ENCODE measurements at places on chromosomes 11 and 22. TPM values are rescaled to one million over a fixed set of nuclear protein-coding genes. Genes with fewer than 3 reads are reported as not detected.

Gene CEP126
- 7.2 TPM for total RNA-seq

Gene CLDN5
- total RNA-seq, result 4.1 TPM

DNA sequence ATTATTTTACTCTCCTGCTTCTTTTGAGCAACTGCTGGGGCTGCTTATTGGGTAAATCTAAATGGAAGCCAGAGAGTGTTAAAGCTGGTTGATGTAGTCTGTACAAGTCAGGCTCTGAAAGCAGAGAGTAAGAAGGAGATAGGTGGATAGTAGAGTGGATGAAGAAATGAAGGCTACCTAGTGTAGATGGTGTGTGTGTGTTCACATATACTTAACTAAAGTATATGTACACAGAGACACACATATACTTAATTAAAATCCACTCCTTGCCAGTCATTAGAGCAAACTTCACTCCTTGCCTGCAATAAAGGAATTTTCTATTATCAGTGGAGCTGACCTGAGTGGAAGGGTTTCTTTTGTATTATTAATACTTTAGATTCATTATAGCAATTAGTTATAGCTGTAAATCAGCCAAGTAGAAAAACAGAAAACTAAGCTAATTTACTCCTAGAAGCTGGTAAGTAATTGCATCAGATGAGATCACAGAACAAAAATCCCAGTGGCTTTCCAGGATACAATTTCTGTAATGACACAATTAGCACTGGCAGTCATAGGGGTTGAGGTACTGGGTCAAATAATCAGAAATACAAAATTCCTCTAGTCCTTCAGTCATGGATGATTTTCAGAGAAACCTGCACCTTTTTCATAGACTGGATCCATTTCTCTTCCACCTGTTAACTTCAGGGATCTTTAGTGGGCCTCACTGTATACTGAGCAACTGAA, 40.7 kb upstream of the CCDC179 start:
- no peak for DNase-seq

- DNase-seq, result no peak
Observed at GRCh38 chr11:124600621-124601320, 10.5 kb upstream of the PANX3 start.

Gene GVQW3
- 2.0 TPM for total RNA-seq

DNA sequence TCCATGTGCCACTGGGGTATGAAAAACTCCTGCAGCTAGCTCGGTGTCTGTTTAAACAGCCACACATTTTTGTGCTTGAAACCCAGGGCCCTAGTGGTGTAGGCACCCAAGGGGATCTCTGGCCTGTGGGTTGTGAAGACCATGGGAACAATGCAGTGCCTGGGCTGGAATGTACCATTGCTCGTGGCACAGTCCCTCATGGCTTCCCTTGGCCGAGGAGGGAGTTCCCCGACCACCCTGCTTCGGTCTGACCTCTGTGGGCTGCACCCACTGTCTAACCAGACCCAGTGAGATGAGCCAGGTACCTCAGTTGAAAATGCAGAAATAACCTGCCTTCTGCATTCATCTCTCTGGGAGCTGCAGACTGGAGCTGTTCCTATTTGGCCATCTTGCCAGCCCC, 214.0 kb downstream of the TRPC6 start:
- no peak for DNase-seq

DNA sequence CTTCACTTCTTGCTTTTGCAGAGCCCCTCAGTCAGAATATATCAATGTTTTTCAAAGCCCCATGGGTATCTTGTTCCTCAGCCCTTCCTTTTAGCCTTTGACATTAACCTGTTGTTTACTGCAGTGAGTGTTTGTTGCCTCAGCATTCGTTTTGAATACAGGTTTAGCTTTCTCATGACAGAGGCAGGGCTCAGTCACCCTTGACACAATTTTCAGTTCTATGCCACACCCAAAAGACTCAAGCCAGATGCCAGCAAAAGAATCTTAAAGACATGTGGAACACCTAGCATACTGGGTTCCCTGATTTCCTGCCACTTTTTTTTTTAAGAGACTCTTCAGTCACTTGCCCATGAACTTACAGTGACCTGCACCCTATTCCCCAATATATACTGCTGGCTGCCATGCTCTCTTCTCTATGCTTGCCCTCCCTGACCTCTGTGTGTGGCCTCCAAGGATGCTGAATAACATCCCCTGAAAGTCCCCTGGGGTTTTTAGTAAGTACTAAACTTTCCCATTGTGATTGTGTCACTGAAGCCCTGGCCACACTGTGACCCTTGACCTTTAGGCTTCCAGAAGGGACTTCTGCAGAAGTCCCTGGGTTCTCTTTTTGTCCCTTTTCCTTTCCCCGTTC, 1225.5 kb downstream of the TBC1D22A start:
- no peak for DNase-seq

- peak; percentile 23 for DNase-seq
Observed at GRCh38 chr22:30204015-30204741, 42.4 kb downstream of the LIF start.

Gene RASGRP2
- total RNA-seq, result 35.2 TPM

Gene PHLDA2
- total RNA-seq, result not detected

Gene PIH1D2
- total RNA-seq, result 1.2 TPM

- no peak for DNase-seq
Observed at GRCh38 chr11:48184452-48184851, 32.2 kb upstream of the OR4B1 start.

Gene ART5
- 1.1 TPM for total RNA-seq

DNA sequence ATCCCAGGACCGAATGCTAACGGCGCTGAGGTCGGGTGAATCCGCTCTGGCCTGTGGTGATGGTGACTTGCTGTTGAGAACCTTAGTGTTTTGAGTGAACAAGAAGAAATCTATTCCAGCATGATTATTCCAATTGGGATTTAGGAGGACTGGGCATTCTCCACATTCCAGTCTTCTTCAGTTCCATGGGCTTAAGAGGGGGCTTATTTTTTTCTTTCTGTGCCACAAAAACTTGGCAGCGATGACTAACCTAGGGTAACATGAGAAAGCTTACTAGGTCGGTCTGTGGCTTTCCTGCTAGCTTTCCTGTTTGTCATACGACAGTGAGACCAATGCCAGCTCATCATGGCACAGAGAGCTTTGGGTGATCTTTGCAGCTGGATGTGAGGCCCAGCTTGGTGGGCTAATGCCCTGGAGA, 62.9 kb upstream of the ATXN10 start:
- DNase-seq, result no peak

- no peak for DNase-seq
Observed at GRCh38 chr11:100546714-100547113, 140.4 kb upstream of the ARHGAP42 start.

GRCh38 chr11:23022854-23023253, 162.6 kb upstream of the CCDC179 start:
- no peak for DNase-seq

- no peak for DNase-seq
Observed at GRCh38 chr11:104134745-104135144, 29.2 kb downstream of the PDGFD start.

DNA sequence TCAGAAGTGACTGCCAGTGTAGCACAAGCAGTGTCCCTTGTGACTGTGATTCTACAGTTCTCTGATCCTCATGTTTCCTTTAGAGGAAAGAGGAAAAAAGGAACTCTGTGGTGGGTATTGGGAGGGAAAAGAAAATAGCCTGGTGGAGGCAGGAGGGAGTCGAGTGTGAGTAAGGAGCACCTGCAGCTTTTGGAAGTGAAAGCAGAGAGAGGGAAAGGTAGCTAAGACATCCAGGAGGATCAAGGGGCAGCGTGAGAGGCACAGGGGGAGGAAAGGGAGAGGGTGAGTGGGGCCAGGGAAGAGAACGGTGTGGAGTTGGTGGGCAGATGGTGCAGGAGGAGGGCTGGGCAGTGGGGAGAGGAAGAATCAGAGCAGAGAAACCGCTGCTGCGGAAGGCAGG, 12.4 kb downstream of the TMA7B start:
- no peak for DNase-seq

- no peak for DNase-seq
Observed at GRCh38 chr11:59174664-59175033, 2.7 kb downstream of the DTX4 start.

- no peak for DNase-seq
Observed at GRCh38 chr11:134230339-134230738, 5.9 kb downstream of the VPS26B start.

Gene KCNQ1
- total RNA-seq, result 46.8 TPM

Gene C22orf42
- total RNA-seq, result not detected

Gene OR8A1
- total RNA-seq, result not detected

- DNase-seq, result no peak
Observed at GRCh38 chr22:36435516-36436415, 45.7 kb downstream of the TXN2 start.

Gene MS4A3
- total RNA-seq, result not detected

Gene MYBPC3
- total RNA-seq, result 1,256 TPM

DNA sequence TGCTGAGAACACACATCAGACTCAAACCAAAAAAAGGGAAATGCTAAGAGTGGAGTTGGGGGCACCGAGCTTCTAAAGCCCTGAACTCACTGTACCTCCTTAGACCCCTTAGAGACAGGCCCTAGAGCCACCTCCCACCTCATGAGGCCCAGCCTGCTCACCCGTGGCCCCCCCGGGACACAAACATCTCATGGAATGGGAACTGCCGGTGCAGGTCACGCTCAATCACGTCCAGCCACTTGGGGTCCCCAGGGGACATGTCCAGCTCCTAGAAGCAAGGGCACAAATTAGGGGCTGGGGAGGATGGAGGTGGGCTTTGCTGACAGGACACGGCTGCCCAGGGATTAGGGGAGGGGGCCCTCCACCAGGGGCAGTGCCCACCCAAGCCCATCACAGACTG, 6.3 kb upstream of the CASTOR1 start:
- DNase-seq, result no peak

DNA sequence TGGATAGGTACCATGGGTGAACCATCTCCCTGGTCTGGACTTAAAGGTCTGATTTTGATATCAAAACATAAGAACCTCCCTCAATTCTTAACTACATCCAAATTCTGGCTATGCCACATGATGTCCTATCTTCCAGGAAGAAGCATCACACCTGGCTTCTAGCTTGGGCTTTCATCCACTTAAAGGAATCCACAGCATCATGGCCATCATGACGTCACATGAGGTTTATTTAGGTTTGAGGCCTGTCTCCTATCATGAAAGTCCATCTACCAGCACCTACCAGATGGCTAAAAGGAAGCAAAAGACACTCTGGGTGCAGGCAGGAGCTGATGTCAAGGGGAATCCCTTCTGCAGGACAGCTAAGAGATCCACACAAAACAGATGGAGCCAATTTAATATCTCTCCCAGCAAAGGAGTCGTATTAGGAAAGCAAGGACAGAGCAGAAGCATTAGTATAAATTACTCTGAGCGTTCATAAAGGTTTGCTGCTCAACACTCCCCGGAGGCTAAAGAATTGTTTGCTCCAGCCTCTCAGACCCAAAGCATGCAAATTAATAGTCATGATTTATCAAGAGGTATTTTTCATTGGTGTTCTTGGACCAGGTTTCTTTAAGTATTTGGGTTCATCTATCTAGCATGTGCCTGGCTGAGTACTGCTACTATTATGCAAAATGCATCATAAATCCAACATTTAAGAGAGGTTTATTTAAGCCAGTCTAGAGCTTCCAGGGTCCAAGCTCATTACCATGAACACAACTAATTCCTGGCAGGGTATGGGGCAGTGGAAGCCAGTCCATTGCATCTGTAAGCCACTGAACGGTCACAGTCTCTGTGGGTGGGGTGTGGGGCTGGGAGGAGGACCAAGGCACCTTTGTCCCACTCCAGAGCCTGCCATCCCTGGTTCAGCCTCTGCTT, 47.2 kb downstream of the GALNT18 start:
- no peak for DNase-seq

Gene CRYBB1
- total RNA-seq, result 1.3 TPM

Gene LRRC56
- 0.46 TPM for total RNA-seq

DNA sequence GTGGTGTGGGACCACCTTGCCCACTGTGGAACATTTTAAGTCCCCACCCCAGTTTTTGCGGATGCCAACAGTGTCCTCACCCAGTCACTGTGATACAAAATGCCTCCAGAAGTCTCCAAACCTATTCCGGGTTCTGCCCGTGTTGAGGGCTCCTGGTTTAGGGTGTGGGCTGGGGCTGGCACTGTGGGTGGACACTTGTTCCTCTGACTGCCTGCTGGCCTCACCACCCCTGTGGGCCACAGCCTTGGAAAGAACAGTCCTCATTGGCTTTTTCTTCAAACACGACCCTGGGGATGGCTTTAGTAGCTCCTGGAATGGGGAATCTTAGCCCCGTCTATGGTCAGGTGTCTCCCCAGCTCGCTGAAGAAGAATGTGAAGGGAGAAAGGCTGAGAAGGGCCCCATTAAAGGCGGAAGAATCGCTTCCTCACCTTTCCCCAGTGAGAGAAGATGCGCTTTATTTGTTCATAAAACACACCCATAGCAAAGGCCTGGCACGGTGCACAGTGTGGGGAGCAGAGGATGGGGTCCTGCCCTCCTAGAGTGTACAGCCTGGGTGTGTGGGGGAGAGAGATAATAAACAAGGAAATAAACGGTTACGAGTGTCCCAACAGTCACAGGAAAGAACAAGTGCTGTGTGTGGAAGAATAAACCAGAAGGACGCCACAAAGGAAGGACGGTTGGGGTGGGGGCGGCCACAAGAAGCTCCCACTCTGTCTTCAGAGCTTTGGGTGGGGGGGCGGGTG, 91.6 kb upstream of the SLC22A12 start:
- no peak for DNase-seq

Measured in right cardiac atrium (tissue), 5 donors.